Stomach (tissue), 19 donors: ENCODE measurements at places on chromosomes 6 and 20. TPM values are rescaled to one million over a fixed set of nuclear protein-coding genes. Genes with fewer than 3 reads are reported as not detected.

The PARD6B gene
- total RNA-seq = 5.4 TPM

The BFSP1 gene
- 1.7 TPM for total RNA-seq

The BPIFB3 gene
- total RNA-seq = not detected

The DUSP15 gene
- not detected for total RNA-seq

The CCN5 gene
- 193 TPM for total RNA-seq

The FKBP1C gene
- not detected for total RNA-seq

The MROH8 gene
- total RNA-seq = 6.4 TPM

The CARMIL1 gene
- 42.7 TPM for total RNA-seq

The IRAK1BP1 gene
- 1.8 TPM for total RNA-seq

The SOX4 gene
- 1.2 TPM for total RNA-seq

The DDRGK1 gene
- total RNA-seq = 49.1 TPM

DNA sequence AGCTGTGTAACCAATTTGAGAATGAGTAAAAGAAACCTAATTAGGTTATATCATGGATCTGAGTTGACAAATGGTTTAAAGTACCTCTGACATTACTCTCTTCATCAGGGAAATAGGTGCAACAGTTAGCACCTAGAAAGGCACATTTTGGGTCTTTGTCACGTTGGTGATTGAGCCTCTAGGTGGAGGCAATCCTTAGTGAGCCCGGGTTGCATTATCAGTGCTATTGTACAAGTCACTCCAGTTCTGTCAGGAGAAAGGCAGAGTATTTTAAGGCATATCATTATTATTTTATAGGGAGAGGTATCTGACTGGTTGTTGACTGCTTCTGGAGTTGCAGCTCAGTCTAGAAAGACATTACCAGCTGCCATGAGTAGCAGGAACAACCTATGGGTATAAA is 54.9 kb downstream of the TRIM27 start:
- no peak overlapping the region for H3K4me3 ChIP-seq
- H3K27ac ChIP-seq = no peak overlapping the region
- H3K27me3 ChIP-seq = no peaks in the 10 kb centered on the region
- H3K4me1 ChIP-seq = peaks cover 16% of the 10 kb centered on the region
- no peaks in the 10 kb centered on the region for H3K36me3 ChIP-seq

- no peaks in the 10 kb centered on the region for H3K36me3 ChIP-seq
- H3K4me3 ChIP-seq = no peak overlapping the region
- H3K4me1 ChIP-seq = no peaks in the 10 kb centered on the region
- no peaks in the 10 kb centered on the region for H3K27me3 ChIP-seq
- DNase-seq = no peak
Observed at GRCh38 chr6:95232446-95232845, 344.9 kb upstream of the MANEA start.

GRCh38 chr6:122947355-122947754 is 48.7 kb upstream of the CLVS2 start:
- H3K27me3 ChIP-seq = no peaks in the 10 kb centered on the region
- H3K4me3 ChIP-seq = no peak overlapping the region
- H3K36me3 ChIP-seq = no peaks in the 10 kb centered on the region
- H3K4me1 ChIP-seq = no peaks in the 10 kb centered on the region
- peak; percentile 22 for DNase-seq

DNA sequence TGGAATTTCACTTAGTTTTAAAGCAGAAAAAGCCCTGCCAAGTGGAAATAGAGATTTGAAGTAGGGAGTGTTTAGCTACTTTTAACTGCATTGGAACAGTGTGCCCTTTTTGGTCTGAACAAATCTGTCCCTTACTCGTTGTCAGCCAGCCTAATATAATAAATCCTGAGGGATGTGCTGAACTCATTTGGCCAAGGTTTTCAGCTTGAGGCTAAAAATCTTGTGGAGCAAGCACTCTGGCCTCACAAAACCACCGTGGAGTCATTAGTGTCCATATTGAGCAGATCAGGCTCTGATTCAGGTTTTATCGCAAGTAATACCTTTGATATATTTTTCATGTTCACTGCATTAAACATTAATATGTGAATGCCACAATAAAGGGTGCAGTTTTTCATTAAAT is 383.5 kb downstream of the FRK start:
- no peaks in the 10 kb centered on the region for H3K36me3 ChIP-seq
- no peak for DNase-seq
- H3K4me3 ChIP-seq = no peak overlapping the region
- H3K4me1 ChIP-seq = no peaks in the 10 kb centered on the region
- no peak overlapping the region for H3K27ac ChIP-seq
- no peaks in the 10 kb centered on the region for H3K27me3 ChIP-seq

DNA sequence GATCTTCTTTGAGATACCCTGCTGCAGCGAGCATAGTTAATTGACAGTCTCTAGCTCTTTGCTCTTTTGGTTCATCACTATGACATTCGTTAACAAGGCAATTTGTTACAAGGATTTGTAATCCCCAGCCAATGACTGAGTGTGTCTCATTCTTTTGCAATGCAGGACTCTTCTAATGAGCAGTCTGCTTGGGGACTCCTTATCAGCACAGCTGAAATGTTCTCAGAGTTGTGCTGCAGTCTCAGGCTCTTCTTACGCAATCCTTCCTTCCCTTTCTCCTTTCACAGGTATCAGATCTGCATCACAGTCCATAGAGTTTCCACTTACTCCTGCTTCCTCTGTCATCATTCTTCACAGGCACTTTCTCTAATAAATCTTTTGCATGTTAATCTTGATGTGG is 161.2 kb upstream of the OGFRL1 start:
- no peaks in the 10 kb centered on the region for H3K4me1 ChIP-seq
- no peak for DNase-seq
- H3K36me3 ChIP-seq = no peaks in the 10 kb centered on the region
- H3K27me3 ChIP-seq = no peaks in the 10 kb centered on the region

- H3K4me3 ChIP-seq = no peak overlapping the region
- no peaks in the 10 kb centered on the region for H3K36me3 ChIP-seq
- H3K27me3 ChIP-seq = no peaks in the 10 kb centered on the region
Observed at GRCh38 chr20:19253316-19253715, 40.9 kb downstream of the SLC24A3 start.

GRCh38 chr6:169829786-169830185 is 78.4 kb downstream of the ERMARD start:
- H3K36me3 ChIP-seq = no peaks in the 10 kb centered on the region
- no peak for DNase-seq
- H3K4me3 ChIP-seq = no peak overlapping the region
- no peaks in the 10 kb centered on the region for H3K27me3 ChIP-seq
- peaks cover 19% of the 10 kb centered on the region for H3K4me1 ChIP-seq

DNA sequence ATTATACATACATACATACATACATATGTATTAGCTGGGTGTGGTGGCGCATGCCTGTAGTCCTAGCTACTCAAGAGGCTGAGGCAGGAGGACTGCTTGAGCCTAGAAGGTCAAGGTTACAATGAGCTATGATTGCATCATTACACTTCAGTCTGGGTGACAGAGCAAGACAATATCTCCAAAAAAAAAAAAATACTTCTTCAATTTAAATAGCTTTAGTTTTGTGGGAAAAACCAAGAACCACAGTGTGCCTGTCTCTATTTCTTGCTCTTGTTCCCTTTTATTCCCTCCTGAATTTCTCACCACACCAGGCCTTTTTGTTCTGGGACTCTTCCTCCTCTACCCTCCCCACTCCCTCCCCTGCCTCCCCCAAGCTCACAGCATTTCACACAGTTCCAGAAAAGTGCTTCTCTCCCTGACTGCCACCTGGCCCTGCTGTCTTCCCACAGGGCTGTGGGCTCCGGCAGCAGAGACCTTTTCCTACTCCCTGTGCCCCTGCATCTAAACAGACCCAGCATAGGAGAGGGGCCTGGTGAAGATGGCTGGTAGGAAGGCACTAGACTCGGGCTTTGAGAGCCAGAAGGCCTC is 1.3 kb downstream of the C20orf203 start:
- no peaks in the 10 kb centered on the region for H3K4me1 ChIP-seq
- H3K27ac ChIP-seq = no peak overlapping the region
- no peak overlapping the region for H3K4me3 ChIP-seq
- no peaks in the 10 kb centered on the region for H3K27me3 ChIP-seq
- no peak for DNase-seq

- DNase-seq = peak; percentile 20
- no peaks in the 10 kb centered on the region for H3K4me1 ChIP-seq
- H3K27me3 ChIP-seq = no peaks in the 10 kb centered on the region
- H3K27ac ChIP-seq = no peak overlapping the region
- peaks cover 100% of the 10 kb centered on the region for H3K36me3 ChIP-seq
- H3K4me3 ChIP-seq = no peak overlapping the region
Observed at GRCh38 chr20:25275813-25276532, 28.1 kb downstream of the PYGB start.

DNA sequence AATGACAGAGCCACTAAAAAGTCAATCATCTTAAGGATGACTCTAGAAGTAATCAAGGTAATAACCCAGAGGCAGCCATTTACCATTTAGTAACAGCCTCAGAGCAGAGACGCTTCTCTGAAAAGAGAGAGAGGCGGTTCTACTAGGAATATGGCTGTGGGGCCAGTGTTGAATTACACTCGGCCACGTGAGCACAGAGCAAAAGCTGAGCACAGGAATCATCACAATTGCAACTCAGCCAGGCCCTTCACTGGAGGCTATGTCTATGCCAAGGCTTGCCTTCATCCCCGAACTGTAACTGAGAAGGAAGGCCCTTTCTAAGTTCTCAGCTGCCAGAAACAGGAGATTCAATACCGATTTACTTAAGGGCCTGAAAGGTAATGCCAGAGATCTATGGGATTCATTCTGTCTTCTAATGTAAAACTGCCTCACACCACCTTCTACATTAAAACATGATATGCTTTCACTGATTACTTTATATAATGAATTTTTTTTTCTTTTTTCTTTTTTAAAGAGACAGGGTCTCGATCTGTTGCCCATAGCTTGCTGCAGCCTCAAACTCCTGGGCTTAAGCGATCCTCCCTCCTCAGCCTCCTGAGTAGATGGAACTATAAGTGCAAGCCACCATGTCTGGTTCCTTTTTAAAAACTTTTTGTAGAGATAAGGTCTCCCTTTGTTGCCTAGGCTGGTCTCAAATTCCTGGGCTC is 67.6 kb downstream of the NUDT3 start:
- H3K27me3 ChIP-seq = no peaks in the 10 kb centered on the region
- DNase-seq = no peak
- peak overlapping the region; percentile 16 for H3K27ac ChIP-seq
- H3K4me1 ChIP-seq = no peaks in the 10 kb centered on the region
- H3K36me3 ChIP-seq = peaks cover 3% of the 10 kb centered on the region
- no peak overlapping the region for H3K4me3 ChIP-seq

- no peaks in the 10 kb centered on the region for H3K4me1 ChIP-seq
- H3K4me3 ChIP-seq = no peak overlapping the region
- DNase-seq = no peak
Observed at GRCh38 chr6:116398316-116399010, 27.7 kb downstream of the DSE start.

DNA sequence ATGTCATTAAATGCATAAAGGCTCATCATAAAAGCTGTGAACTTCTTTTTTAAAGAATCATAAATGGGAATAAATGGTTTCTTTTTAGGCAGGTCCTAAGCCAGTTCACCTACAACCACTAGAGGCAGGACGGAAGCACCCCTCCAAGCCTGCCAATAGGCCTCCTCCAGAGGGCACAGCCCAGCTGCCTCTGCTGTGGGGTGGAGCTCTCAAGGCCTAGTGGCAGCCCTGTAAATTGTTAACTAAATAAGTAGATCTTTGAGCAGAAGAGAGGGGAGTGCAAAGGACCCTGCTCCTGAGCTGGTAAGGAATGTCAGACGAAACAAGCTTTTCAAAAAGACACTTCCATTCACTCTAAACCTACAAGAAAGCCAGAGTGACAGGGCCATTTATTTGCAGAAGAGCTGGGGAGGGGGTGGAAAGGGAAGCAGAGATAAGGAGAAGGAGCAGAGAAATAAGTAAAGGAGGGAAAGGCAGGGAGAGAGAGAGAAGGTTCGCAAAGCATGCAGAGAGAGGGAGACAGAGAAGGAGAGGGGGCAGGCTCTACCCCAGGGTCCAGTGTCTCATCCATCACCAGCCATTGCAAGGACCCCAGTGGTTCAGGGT is 18.0 kb upstream of the MAFB start:
- no peaks in the 10 kb centered on the region for H3K36me3 ChIP-seq
- H3K4me3 ChIP-seq = no peak overlapping the region
- H3K4me1 ChIP-seq = no peaks in the 10 kb centered on the region

- H3K4me3 ChIP-seq = peak overlapping the region; percentile 94
- peaks cover 50% of the 10 kb centered on the region for H3K4me1 ChIP-seq
- H3K36me3 ChIP-seq = peaks cover 19% of the 10 kb centered on the region
- no peaks in the 10 kb centered on the region for H3K27me3 ChIP-seq
- DNase-seq = peak; percentile 84
- peak overlapping the region; percentile 99 for H3K27ac ChIP-seq
Observed at GRCh38 chr6:43172104-43173007, 1.3 kb downstream of the SRF start.

DNA sequence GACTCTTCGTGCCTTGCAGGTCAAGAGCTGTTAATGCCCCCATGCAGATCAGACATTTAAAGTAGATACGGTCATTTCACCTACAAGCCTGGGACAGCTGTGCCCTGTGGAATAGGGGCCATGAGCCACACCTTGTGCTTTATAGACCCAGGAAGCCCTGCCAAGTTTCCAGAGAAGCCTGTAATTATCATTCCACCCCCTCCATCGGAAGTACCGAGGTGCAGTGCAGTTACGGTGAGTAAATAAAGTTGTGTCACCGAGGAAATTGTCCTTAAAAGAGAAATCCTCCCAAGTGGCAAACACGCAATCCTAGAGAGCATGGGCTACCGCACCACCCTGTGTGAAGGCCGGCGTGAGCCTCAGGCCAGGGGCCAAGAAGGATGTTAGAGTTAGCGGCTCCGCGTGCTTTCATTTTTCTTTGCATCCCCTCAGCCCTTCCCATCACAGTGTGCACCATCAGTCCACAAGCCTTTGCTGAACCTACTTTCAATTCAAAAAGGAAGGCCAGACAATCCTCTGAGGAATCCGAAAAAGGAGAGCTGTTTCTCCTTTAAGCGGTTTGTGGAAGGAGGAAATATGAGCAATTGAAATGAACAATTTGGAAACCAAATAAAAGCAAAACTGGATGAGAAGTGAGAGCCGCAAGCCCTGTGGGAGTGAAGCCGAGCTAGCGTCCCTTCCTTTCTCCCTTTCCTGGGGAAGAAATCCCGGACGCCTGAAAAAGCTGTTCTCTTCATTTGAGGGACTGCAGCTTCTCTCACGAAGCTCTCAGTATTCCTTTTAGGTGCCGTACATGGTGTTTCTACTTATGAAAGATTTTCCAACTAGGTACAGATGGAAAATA is 183.3 kb upstream of the PDE10A start:
- no peaks in the 10 kb centered on the region for H3K36me3 ChIP-seq
- H3K27me3 ChIP-seq = no peaks in the 10 kb centered on the region
- peaks cover 20% of the 10 kb centered on the region for H3K4me1 ChIP-seq
- no peak overlapping the region for H3K27ac ChIP-seq

- H3K4me1 ChIP-seq = no peaks in the 10 kb centered on the region
- no peaks in the 10 kb centered on the region for H3K36me3 ChIP-seq
- H3K27ac ChIP-seq = no peak overlapping the region
- H3K27me3 ChIP-seq = no peaks in the 10 kb centered on the region
Observed at GRCh38 chr20:31430568-31431115, 9.8 kb upstream of the DEFB123 start.
